Anterior cingulate cortex (tissue), 58 donors: ENCODE measurements at places on chromosomes 2 and 18.

DNA sequence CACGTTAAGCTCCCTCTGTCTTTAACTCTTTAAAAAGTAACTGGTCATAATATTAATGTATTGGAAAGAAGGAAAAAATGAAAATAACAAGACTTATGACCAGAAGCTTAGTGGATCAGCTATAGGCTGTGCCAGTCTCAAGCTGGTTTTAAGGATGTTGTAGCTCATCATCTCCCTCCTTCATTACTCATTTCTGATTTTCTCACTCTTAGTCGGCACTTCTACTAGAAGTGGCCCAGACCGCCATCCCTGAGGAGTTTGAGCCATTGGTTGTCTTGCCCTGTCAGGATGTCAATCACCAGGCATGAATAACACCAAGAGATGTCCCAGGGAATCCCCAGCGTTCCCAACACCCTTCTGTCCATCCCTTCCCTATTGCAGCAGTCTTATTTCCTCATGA is 151.5 kb downstream of the ASXL3 start:
- DNase-seq: no peak

- DNase-seq: no peak
Observed at GRCh38 chr2:146506851-146507250, 1338.0 kb upstream of the ACVR2A start.

- peak; percentile 5 for DNase-seq
Observed at GRCh38 chr2:229342376-229342775, 71.3 kb upstream of the PID1 start.

GRCh38 chr2:39865751-39866150 is 86.7 kb upstream of the THUMPD2 start:
- DNase-seq: no peak

DNA sequence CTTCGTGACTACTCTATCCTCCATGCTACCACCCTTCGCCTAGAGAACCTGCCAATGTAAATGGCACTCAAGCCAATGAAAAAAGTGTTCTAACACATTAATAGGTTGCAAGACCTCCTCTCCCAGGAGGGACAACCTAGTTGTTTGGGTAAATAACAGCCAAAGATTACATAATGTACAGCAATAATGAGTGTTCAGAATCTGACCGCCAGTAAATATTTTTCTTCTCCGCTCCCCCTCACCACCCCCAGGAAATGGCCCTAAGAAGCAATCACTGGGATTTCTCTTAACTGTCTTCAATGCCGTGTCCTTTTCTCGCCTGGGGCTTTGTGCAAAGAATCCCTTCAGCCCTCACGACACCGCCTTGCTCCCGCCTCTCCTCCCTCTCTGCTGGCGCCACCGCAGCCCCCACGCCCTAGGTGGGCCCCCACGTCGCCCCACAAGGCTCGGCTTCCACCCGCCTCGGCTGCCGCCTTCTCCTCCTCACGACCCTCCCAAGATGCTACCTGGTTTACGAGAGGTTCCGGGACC is 458 bp downstream of the HYCC2 start:
- peak; percentile 21 for DNase-seq

GRCh38 chr18:27138079-27138478 is 47.0 kb downstream of the CHST9 start:
- DNase-seq: no peak

DNA sequence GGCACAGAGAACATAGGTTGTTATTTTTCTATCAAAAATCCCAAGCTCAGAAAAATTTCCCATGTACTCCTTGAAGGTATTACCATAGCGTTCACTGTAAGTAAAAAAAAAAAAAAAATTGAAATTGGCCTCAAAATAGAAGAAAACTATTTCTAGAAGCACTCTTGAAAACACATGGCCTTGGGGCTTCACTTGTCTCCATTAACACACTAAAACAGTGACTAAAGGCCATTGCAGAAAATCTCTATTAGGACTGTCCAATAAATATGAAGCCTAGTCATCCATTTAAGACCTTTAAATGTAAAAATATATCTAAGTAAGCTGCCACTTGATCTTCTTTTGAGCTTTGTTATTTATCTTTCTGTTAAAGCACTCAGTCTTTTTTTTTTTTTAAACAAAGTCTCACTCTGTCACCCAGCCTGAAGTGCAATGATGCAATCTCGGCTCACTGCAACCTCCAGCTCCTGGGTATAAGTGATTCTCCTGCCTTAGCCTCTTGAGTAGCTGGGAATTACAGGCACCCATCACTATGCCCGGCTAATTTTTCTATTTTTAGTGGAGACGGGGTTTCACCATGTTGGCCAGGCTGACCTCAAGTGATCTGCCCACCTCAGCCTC is 35.8 kb downstream of the CCDC68 start:
- no peak for DNase-seq

GRCh38 chr2:191220671-191221070 is 24.5 kb upstream of the MYO1B start:
- DNase-seq: no peak

GRCh38 chr2:73257425-73258125 is 23.5 kb downstream of the CCT7 start:
- no peak for DNase-seq

DNA sequence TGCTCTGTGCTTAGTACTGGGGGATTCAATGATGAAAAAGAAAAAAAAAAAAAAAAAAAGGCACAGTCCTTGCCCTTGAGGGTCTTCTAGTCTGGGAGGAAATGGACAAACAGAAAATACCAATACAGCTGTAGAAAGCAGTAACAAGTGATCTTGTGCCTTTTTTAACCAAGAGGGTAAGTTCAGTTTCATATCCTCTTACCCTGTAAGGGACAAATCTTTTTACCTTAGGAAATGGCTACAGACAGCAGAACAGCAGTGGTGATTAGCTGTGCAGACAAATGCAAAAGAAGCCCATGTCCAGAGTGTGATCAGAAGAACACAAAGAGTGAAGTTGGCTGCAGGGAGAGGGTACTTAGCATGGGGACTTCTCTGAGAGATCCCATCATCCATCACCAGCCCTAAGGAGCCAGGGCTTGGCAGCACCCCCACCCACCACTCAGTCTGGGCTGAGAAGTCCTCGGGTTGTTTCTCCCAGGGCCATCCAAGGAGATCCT is 102.9 kb downstream of the ALPK2 start:
- no peak for DNase-seq

- no peak for DNase-seq
Observed at GRCh38 chr18:77299706-77300105, 50.1 kb downstream of the GALR1 start.

GRCh38 chr2:27711804-27712203 is 48.1 kb downstream of the SLC4A1AP start:
- no peak for DNase-seq

DNA sequence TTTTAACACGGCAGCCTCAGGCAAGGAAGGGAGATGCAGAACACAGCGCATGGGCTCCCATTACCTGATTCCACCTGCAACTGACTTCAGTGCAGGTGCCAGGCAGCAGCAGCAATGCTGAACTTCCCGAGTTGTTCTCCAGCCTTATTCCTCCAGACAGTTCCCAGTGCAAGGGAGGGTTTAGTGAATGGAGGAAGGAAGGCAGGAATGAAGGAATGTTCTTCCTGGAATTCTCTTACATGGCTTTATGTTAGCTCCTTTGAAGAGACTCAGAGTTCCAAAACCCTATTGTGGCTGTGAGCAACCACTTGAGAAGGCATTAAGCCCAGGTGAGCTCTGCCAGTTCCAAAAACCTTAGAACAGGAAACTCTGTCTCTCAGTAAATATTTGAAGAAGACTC is 45.5 kb downstream of the SERPINB7 start:
- DNase-seq: no peak

GRCh38 chr2:117858892-117859531 is 44.5 kb downstream of the DDX18 start:
- no peak for DNase-seq

DNA sequence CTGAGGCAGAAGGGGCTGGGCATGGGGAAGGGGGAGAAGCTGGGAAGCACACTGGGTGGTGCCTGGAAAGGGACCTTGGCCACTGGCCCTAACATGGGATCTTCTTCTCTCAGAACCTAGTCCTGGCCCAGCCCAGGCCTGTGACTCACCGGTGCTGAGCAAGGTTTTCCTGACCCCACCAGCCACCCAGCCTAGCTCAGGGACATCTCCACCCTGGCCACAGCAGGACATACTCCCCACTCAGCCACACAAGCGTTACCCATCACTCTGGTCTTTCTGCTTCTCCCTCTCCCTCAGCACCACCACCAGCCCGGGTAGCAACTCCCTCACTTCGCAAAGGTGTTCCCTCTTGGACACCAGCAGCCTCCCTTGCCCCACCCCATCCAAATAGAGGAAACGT is 22.8 kb downstream of the TNS1 start:
- DNase-seq: no peak

DNA sequence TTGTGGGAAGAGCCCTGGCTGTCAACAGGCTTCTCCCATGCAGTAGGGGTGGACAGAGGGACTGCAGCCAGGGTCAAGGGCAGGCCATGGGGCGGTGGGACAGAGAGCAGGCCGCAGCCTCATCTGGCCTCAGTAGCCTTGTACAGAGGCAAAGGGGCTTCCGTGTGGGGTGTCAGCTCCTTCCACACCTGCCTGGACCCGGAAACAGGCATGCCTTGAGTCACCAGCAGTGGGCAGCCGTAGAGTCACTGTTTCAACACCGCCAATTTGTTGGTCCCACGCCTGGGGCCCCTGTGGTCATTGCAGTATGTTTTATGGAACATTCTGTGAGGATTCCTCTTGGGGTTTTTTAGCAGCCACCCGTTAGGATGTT is 173.0 kb downstream of the SMAD7 start:
- no peak for DNase-seq

DNA sequence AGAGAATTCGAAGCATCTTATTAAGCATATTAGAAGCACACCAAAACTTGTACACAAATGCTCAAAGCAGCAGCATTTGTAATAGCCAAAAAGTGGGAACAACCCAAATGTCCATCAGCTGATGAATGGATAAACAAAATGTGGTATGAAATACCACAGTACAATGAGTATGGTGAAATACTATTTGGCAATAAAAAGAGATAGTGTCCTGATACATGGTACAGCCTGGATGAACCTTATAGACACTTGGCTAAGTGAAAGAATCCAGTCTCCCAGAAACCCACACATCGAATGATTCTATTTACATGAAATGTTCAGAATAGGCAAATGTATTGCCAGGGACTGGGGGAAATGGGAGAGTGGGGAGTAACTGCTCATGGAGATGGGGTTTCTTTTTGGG is 3.0 kb downstream of the SPATA3 start:
- no peak for DNase-seq

- DNase-seq: peak; percentile 85
Observed at GRCh38 chr2:71596011-71596410, 142.7 kb downstream of the DYSF start.

- no peak for DNase-seq
Observed at GRCh38 chr2:83943265-83943664, 515.8 kb downstream of the SUCLG1 start.

DNA sequence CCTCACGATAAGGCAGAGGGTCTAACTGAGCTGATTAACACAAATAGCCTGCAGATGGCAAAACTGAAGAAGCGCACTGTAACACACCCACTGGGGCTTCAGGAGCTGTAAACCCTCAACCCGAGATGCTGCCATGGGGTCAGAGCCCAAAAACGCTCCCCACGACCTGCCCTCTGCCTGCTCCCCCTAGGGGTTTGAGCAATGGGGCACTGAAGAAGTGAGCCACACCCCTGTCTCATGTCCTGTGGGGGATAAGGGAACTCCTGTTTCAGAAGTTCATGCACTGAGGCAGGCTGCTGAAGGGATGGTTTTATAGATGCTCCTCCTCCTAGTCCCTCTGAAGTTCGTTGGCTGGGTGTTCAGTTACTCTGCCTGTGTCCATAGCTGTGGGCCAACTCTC is 105.9 kb upstream of the CELF4 start:
- no peak for DNase-seq

- DNase-seq: no peak
Observed at GRCh38 chr2:160373666-160374065, 119.9 kb downstream of the RBMS1 start.

- DNase-seq: no peak
Observed at GRCh38 chr18:79876497-79876896, 75.0 kb downstream of the SLC66A2 start.

GRCh38 chr18:10797896-10798295 is 272.1 kb downstream of the NAPG start:
- DNase-seq: no peak

- DNase-seq: no peak
Observed at GRCh38 chr2:85710687-85711577, 16.8 kb downstream of the GNLY start.

DNA sequence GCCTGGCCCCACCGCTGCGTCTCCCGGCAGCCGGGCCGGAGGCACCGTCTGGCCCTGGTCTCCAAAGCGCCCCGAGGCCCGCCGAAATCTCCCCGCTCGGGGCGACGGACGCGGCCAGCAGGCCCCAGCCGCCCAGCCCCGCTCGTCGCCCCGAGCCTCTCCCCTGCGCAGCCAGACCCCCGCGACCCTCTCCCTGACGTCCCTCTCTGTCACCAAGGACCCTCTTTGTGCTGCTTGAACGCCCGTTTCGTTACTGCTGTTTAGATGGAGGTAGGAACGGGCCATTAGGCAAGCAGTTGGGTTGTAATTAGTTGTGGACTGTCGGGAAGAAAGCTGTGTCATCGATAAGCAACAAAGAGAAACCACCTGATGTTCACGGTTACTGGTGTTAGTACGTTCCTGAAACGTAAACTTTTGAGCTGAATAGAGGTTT is 686 bp downstream of the UBXN4 start:
- DNase-seq: no peak

DNA sequence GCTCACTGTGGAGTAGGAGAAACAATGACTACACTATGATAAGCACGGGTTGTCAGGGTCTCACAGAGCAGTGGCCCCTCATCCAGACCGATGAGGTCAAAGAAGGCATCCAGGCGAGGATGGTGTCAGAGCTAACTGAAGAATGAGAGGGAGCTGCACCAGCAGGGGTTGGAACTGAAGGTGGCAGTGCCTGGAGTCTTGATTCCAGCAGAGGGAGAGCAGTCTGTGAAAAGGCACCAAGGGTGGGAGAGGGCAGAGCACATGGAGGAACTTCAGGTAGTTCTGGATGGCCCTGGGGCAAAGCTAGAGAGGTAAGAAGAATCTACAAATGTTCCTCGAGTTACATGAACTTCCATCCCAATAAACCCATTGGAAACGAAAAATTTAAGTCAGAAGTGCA is 12.6 kb downstream of the ELMOD3 start:
- no peak for DNase-seq

- DNase-seq: no peak
Observed at GRCh38 chr18:62771494-62772270, 56.3 kb downstream of the PHLPP1 start.

DNA sequence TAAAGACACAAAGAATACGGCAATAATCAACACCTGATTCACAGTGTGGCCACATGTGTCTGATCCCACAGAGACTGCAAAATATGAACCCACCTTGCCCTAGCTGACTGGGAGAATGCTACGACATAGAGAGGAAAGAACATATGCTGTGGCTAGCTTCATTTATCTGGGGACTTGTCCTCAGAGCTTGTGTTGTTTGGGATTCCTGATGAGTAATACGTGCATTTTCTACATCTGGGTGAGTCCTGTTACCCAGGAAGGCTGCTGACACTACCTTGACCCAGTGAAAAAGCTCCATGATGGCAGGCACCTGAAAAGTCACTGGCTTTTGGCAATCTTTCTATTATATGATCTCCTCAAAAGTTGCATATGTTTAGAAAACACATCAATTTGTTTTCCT is 427.7 kb upstream of the LYPD1 start:
- no peak for DNase-seq
